ENCODE measurements at places on chromosomes 1 and 21.
A peak's percentile ranks its signal among the peaks of the same experiment; 100 is the strongest.

DNA sequence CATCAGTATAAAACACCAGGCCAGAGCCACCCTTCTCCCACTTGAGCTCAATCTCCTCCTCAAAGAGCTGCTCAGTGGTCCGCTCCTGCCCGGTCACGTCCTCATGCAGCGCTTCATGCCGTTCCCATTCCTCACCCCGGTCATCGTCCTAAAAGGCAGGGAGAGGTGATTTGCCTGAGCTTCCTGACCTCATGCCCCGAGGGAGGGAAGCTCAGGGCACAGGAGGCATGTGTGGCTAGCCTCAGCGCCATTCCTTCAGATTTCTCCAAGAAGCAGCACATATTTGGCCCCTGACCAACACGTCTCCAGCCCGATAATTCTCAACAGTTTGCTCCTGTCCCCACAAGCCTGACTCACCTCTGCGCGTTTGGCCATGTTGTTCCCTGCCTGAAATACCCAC is 4.2 kb upstream of the GPN2 start:
- no peak for DNase-seq

- DNase-seq = no peak
Observed at GRCh38 chr1:228043281-228043848, 36.6 kb downstream of the WNT3A start.

DNA sequence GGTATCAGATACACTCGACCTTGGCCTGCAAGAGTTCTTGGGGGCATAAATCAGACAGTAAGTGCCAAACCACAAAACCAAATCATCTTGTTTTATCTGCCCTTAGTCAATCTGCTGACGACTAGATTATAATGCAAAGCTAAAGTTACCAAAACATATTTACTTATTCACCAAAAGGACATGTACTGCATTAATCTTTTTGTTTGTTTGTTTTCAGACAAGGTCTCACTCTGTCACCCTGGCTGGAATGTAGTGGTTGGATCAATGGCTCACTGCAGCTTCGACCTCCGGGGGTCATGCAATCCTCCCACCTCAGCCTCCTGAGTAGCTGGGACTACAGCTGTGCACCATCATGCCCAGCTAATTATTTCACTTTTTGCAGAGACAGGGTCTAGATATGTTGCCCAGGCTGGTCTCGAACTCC is 114.7 kb downstream of the APP start:
- DNase-seq = no peak

DNA sequence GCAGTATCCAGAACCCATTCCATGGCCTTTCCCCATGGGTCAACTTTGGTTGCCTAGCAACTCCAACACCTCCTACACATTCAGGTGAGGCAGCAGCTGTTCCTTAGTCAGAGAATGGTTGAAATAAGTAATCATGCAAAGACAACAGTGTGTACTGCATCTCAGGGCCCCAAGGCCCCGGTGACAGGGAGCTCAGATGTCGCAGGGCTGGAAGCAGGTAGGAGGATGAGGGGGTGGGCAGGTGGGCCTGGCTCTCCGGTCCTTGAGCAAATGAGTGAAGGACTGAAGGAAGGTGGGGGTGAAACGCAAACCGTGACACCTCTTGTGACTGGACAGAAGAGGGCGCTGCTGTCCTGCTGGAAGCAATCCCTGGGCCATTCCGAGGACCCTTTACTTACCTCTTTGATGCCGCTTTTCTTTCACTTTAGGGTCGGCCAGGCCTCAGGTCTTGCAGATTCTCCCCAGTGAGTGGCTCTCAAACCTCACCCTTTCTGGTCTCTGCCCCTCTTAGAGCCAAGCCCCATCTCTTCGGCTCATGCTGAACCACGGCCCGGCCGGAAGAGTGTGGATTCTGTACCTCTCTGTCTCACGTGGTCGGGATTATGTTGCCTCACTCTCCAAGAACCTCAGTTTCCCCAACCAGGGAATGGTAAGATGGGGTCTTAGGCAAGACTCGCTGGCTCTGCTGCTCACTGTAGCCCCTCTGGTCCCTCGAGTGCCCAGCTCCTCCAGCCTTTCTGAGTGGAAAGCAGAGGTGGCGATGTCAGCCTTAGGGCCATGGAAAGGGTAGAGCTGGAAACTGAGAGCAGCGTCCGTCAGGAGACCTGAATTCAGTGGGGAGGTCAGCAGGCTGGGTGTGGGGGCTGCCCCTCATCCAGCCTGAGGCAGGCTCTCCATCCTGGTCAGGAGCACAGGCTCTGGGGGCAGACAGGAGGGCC is 5.6 kb upstream of the KCNA10 start:
- DNase-seq = peak; percentile 60

DNA sequence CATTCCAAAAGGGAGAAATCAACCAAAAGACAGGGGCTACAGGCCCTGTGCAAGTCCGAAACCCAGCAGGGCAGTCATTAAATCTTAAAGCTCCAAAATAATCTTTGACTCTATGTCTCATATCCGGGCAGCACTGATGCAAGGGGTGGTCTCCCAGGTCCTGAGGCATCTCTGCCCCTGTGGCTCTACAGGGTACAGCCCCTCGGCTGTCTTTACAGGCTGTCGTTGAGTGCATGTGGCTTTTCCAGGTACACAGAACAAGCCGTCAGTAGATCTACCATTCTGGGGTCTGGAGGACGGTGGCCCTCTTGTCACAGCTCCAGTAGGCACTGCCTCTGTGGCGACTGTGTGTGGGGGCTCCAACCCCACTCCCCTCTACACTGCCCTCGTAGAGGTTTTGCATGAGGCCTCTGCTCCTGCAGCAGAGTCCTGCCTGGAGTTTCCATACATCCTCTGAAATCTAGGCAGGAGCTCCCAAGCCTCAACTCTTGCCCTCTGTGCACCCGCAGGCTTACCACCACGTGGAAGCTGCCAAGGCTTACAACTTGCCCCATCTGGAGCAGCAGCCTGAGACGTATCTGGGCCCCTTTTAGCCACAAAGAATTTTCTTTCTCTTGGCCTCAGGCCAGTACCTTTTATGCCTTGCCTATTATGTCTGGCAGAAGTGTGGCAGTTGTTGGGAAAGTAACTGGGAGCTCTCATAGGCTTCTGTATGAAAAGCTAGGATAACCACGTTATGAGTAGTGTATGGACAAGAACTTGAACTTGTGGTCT is 52.5 kb downstream of the POU2F1 start:
- peak; percentile 45 for DNase-seq

- DNase-seq = no peak
Observed at GRCh38 chr1:72278461-72278860, 3.9 kb downstream of the NEGR1 start.

- DNase-seq = no peak
Observed at GRCh38 chr1:100883963-100884362, 10.7 kb downstream of the EXTL2 start.

DNA sequence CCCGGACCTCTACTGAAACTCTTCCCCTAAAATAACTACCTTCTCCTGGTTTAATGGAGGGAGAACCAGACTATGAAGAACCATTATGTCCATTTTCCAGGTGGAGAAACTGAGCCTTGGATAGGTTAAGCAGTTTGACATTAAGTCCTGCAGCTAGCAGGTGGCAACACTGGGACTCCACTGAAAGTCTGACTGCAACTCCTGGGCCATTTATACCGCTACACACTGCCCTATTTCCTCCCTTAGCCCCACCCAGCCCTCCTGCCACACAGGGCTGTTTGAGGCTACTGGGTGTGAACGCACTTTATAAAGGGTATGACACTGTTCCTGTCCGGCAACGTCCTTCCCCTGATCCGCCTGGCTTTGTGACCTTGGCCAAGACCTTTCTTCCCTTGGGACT is 511 bp upstream of the INPP5B start:
- DNase-seq = no peak

DNA sequence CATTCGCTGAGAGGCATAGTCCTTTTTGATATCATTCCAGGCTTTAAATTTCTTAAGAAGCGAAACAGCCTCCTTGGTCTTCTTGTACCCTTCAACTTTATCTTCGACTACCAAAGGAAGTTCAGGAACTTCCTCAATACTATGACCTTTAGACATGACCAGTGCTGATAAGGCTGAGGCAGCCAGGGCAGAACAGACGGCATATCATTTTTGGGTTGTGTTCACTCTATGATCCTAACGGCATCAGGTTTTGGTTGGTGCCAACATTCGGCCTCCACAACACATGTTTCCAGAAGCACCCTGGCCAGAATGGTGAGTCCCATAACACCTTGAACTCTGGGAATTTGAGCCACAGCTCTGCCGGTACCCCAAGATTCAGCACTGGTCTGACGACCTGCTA is 31.4 kb upstream of the MYOC start:
- DNase-seq = no peak

DNA sequence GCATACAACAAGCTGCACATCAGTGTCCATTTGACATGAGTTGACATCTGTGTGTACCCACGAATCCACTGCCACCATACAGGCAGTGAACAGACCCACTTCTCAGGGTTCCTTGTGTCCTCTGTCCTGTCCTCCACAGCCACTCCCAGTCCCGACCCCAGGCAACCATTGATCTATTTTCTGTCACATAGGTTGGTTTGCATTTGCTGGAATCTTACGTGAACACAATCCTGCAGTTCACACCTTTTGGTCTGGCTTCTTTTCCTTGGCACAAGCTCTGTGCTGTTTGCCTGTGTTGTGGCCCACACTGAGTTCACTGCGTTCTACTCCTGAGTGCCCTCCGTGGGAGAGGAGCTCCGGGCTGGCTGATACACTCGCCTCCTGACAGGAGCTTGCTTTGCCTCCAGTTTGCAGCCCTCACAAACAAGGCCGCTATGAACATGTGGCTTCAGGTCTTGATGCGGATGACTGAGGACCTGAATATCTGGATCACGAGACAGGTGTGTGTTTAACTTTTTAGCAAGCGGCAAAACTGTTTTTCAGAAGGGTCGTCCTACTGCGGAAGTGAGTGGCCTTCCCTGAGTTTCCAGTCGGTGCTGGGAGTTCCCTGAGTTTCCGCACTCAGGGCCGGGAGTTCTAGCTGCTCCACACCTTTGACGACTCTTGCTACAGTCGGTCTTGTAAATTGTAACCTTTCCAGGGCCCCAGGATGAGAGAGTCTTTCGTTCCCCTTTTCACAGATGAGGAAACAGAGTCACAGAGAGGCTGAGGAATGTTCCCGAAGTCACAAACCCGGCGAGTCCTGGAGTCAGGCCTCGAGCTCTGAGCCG is 13.0 kb upstream of the COL18A1 start:
- no peak for DNase-seq

DNA sequence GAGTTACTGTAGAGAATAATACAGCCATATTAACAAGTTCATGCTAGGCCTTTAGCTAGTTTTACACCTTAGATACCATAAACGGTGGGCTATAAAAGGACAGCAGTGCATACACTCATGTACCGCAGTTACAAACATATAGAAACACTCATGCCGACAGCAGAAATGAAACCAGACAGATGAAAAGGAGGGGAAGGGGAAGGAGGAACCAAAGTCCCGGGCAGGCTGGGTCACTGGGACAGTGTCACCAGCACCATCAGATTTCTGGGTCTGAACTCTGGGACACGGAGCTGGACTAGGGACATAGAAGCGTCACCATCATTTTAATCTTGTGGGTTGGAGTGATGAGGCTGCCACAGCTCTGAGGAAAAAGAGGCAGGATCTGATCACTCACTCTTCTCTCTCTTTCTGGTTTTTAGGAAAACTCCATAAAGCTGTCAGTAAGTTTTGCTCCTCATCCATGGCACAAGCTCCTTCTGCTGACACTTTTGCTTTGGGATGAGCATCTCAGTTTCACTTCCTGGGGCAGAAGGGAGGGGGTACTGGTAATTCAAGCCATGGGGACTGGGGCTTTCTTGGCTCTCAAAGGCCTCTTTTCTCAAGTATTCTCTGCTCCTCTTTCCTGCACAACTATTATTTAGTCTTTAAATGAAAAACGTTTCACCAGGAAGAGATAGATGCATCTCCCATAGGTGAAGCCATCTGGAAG is 7.8 kb upstream of the ZNF691 start:
- no peak for DNase-seq

DNA sequence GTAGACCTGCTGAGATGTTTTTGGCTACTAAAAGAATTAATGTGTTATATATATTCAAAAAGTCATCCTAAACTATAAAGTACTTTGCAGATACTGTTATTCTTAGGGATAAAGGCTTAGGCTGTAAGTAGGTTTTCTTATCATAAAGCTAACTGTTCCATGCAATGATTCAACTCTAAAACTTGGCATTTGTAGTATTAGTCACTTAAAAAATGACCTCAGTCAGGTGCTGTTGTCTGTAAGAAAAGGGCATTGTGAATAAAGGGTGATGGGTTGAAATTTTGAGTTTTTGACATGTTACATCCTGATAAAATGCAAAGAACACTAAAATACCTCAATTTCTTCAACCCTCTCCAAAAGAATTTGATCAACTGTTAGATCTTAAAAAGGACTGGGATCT is 32.9 kb downstream of the ADCY10 start:
- DNase-seq = no peak

- no peak for DNase-seq
Observed at GRCh38 chr21:24658026-24658425, 949.3 kb downstream of the MRPL39 start.

DNA sequence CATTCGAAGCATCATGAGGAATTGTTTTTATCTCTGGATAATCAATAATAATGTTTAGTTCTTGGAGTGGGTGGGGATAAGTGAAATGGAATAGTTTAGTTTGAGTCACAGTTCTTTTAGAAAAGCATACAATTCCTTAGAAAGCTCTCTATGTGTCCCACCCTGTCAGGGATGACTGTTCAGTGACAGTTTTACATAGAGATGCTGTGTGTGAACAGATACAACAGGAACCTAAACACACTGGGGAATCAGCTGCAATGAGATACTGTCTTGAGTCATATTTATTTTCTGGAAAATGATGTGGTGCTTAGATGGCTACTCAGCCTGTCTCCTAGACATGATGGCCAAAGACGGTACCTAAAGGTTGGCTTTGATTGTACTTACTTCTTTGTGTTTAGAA is 25.7 kb upstream of the CCDC190 start:
- DNase-seq = no peak

- no peak for DNase-seq
Observed at GRCh38 chr1:167443757-167444156, 74.6 kb downstream of the CD247 start.

DNA sequence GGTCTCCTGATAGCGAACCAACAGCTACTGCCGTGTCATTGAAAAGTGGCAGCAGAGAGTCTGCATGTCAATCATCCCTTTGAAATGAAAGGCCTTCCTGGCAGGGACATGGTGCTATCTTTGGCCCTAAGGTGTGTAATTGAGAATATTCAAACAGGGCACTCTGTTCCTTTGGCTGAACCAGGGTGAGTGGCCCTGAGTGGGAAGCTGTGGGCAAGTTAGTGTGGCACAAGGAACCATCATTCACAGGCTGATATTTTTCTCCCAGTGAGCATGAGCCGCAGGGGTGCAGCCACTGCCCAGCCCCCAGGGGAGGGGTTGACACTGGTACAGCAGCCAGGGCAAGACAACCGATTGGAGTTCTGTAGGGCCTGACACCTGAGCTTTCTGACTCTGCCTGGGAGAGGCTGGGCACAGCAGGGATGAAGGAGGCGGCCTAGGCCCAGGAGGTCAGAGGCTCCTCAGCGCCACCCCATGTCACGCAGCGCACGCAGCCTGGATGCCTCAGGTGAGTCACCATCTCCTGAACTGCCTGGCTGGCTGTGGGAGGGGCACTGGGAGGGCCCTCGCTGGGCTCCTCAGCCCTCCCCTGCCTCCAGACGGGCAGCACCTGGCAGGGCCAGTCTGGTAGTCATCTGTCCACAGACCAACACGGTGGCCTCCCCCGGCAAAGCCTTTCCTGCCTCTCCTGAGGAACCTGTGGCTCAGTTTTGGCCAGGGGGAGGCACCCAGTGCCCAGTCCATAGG is 13.2 kb downstream of the QSOX1 start:
- DNase-seq = no peak
